ENCODE measurements at places on chromosomes 11 and 22.

DNA sequence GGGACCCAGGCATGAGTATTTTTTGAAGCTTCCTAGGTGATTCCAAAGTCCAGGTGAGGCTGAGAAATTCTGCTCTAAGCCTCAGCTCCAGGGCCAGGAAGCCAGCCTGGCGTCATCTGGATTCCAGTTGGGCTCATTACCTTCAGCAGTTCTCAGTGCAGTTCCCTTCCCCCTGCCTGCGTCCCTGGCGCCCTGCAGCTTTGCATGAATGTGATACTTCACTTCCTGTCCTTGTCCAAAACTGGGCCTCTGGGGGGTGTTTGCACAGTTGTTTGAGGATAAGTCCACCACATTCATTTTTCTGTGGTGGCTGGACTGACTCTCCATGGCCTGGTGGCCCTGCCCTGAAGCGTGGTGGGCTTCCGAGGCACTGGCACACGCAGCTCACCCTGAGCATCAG lies 98.1 kb downstream of the TENM4 start:
- peak; percentile 12 for DNase-seq

DNA sequence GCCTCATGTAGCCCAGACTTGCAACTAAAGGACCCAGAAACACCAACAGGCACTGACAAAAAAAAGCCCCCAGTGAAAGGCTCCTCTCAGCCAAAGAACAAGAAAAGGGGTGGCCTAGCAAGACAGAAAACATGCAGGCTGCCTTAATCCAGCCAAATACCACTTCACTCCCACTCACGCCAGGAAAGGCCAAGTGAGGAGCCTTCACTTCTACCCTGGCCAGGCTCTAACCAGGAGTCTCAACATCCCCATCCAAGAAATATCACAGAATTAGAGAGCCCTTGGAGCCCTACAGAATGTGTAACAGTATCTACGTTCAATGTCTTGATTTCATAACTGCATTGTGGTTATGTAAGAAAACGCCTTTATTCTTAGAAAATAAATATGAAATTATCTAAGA lies 149.0 kb downstream of the APOL5 start:
- no peak for DNase-seq

DNA sequence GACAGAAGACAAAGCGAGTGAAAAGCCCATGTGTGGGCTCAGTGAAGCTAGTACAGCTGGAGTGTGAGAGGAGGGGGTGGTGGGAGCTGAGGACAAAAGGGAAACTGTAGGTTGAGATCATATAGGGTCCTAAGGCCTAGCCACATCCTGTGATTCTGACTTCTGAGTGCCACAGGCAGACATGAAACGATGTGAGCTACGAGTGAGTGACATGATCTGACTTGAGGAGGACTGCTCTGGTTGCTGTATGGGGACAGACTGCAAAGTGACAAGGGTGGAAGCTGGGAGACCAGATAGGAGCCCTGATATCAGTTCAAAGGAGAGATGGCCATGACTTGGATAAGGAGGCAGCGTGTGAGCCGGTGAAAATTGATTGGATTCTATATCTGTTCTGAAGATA lies 85.4 kb downstream of the MICAL2 start:
- no peak for DNase-seq

DNA sequence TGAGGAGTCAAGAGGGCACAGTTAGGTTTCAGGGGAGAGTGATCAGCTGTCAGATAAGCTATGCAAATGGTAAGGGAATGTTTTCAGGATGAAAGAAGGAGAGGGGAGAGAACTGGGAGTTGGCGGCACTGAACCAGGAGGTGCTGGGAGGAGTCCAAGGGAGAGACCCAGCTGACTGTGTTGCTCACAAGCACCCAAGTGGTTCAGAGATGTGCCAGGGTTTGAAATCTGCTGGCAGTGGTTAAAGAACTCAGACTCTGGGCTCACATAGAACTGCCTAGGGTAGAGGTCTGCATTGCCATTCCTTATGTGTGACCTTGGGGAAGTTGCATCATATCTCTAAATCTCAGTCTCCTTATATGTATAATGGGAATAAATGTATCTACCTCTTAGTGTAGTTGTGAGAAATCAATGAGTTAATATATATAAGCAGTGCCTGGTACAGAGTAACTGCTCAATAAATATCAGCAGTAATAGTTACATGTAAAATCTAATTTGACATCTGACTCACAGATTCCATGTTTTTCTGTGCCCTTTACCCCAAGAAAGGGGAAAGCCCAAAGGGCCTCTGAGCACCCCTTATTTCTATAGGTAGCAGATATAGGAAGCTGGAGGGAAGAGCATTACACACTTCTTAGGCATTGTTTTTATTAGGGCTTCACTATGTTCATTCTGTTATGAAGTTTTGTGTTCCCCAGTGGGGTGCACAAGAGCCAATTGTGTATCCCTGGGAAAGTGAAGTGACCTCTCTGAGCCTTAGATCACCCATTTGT lies 66.9 kb upstream of the SESN3 start:
- DNase-seq = no peak

DNA sequence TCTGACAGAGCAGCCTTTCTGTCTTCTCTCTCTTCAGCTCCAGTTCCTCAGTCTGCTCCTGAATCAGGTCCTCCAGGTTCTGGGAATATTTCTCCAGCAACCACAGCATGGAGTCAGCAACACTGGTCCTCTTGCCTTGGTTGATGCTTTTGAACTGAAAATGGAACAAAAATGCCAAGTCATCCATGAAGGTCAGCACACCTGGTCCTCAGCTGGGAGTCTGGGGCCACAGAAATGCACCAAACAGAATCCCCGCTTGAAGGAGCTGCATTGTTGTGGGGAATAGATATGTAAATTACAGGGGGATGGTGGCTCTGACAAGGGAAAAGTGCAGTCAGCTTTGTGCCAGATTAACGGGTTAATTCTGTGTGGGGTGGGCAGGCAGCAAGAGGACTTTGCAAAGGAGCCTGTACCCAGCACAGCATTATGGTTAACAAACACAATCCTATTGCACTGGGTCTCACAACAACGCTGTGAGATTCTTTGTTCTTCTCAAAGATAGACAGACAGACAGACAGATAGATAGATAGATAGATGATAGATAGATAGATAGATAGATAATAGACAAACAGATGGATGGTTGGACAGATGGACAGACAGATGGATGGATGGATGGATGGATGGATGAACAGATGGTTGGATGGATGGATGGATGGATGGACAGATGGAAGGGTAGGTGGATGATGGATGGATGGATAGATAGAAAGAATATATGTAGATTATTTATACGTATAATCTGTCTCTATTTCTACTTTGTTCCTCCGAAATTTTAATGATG lies 33.8 kb upstream of the LRRC32 start:
- DNase-seq = no peak

- DNase-seq = peak; percentile 27
Observed at GRCh38 chr11:66976028-66976467, 944 bp downstream of the C11orf86 start.

DNA sequence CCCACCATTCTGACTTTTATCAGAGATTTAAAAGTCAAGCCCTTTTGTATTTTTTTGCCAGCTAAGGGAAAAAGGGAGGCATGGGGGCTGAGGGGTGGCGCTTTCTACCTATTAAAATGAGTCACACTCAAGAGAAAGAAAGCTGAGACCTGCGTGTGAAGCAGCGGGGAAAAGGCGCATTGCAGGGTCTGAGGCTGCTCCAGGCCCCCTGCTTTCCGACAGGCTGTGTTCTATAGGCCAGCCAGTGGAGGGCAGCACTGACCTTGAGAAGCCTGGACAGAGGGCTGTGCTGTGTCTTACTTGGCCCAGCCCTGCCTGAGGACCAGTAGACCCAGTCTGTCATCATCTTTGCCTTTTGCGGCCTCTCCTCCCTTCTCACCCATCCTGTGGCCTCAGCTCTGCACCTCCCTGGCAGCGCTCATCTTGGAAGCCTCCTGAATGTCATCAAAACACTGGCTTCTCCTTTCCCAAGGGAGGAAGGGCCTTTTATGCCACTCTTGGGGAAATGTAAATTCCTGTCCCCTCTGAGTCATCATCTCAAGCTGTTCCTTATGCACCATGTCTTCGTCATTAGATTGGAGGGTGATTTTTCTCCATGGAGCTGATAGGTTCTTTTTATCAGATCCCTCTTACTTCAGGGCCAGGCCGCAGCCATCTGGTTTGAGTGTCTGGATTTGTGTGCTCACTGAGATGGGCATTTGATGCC lies 12.6 kb upstream of the MAPK8IP1 start:
- DNase-seq = peak; percentile 88

GRCh38 chr11:10809373-10810160 lies 841 bp upstream of the EIF4G2 start:
- peak; percentile 91 for DNase-seq

GRCh38 chr22:50699001-50699755 lies 26.6 kb downstream of the SHANK3 start:
- DNase-seq = no peak

GRCh38 chr11:88174709-88175568 lies at the start of gene RAB38:
Gene RAB38, minus strand, starts transcription at chr11:88175443. Its CDS starts 59 bp downstream, at chr11:88175384.
- DNase-seq = peak; percentile 72

DNA sequence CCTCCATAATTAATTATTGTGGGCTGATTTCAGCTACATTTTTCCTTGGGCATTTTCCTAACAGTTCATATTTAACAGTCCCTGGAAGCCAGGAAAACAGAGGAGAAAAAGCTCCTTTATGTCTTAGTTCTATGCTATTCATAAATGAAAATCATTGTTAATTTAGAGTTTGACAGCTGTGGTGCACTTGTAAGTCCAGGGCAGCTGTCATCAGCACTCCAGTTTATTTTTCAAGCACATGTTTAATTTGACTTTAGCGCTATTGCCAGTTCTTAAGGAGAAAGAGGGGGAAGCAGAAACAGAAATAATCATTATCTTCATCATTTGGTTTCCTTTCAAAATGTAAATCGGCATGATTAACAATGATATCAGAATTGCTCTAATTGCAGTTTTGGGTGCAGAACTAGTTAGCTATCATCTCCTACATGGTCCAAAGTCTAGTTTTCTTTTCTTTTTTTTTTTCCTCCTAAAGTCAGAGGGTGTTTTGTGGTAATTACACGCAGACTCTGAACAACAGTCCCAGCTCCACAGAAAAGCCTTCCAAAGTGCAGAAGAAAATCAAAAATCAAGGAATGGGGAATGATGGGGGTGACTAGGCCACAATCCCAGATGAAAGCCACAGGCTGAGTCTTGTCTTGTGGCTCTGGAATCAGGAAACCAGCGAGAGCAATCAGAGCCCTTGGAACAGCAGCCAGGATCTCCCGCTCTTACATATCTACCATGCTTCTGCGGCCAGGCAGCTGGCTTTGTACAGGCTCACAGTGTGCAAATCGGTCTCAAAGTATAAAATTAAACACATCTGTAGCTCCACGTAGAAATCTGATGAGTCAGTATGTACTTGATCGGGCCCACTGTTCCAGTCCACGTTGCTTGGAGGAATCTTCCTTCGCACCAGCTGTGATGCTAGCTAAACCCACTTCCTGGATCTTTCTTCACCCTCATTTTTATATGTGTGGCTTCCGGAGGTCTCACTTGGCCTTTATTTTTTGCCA lies 91.9 kb downstream of the SPON1 start:
- peak; percentile 81 for DNase-seq

DNA sequence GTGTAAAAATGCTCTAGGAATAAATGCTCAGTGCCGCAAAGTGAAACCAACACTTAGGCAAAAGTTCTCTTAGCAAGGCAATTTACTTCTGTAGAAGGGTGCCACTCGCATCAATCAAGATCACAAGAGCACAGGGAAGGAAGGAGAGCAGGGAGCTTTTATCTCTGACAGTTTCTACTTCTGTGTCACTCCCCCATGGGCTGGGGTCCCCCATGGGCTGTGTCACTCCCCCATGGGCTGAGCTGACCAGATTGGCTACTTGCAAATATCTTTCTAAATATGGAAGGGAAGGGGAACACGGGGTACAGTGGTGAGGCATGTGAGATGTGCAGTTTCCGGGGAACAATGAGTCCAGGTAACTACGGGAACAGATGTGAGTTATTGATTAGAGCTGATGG lies 397 bp downstream of the OR52N2 start:
- DNase-seq = no peak

DNA sequence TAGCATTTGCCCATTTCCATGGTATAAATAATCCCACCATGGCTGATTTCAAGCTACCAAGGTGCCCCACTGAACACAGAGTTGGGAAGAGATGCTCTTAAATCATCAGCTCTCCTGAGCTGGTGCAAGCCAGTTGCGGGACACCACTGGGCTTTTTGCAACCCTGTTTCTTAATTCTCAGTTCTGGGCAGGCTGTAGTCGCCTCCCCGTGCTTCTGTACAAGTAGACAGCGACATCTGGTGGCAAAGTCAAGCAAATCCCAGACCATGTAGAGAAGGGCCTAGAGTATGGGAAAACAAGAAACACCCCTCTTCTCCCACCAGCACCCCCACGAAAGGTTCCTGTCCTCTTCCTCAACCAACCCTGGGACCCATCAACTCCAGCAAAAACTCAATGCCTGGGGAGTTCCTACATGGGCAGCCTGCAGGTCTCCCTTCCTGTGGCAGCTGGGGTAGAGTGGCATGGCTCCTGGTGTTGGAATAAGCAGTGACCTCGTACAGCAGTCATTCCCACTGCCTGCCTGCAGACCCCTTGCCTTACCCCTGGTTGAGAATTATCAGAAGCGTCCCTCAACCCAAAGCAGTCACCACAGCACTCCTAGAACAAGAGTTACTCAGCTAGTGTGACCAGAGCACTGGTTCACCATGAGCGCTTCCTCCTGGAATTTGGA lies 68.4 kb downstream of the IGLL5 start:
- DNase-seq = peak; percentile 65

DNA sequence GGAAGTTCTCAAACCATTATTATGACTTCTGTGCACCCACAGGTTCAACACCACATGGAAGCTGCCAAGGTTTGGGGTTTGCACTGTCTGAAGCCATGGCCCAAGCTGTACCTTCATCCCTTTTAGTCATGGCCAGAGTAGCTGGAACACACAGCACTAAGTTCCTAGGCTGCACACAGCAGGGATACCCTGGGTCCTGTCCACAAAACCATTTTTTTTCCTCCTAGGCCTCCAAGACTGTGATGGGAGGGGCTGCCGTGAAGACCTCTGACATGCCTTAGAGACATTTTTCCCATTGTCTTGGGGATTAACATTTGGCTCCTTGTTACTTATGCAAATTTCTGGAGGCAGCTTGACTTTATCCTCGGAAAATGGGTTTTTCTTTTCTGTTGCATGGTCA lies 42.7 kb downstream of the DDIAS start:
- DNase-seq = no peak

DNA sequence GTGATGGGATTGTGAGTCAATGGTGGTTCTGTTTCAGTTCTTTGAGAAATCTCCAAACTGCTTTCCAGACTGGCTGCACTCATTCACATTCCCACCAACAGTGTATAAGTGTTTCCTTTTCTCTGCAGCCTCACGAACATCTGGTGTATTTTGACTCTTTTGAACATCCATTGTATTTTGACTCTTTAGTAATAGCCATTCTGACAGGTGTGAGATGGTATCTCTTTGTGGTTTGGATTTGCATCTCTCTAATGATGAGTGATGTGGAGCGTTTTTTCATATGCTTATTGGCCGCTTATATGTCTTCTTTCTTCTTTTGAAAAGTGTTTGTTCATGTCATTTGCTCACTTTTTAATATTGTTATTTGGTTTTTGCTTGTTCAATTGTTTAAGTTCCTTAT lies 19.4 kb downstream of the NELL1 start:
- DNase-seq = no peak

Data from fibroblast of skin of scalp (primary cell).